ENCODE measurements at places on chromosomes 16 and 17. TPM values are rescaled to one million over a fixed set of nuclear protein-coding genes. Genes with fewer than 3 reads are reported as not detected.

The KRT12 gene
- not detected for total RNA-seq

The TUBB3 gene
- 205 TPM for total RNA-seq

The BIRC5 gene
- 112 TPM for total RNA-seq

The NEK8 gene
- total RNA-seq = 4.9 TPM

The SLC5A11 gene
- 0.69 TPM for total RNA-seq
